ENCODE measurements at places on chromosomes 11 and 22.

- DNase-seq, result no peak
Observed at GRCh38 chr11:14093065-14093464, 130.5 kb downstream of the SPON1 start.

- no peak for DNase-seq
Observed at GRCh38 chr11:48033918-48034341, 53.6 kb downstream of the PTPRJ start.

GRCh38 chr22:20606041-20606783 is 98.8 kb downstream of the MED15 start:
- DNase-seq, result peak; percentile 88

GRCh38 chr11:118106789-118107335 is 20.1 kb upstream of the SMIM35 start:
- DNase-seq, result no peak

DNA sequence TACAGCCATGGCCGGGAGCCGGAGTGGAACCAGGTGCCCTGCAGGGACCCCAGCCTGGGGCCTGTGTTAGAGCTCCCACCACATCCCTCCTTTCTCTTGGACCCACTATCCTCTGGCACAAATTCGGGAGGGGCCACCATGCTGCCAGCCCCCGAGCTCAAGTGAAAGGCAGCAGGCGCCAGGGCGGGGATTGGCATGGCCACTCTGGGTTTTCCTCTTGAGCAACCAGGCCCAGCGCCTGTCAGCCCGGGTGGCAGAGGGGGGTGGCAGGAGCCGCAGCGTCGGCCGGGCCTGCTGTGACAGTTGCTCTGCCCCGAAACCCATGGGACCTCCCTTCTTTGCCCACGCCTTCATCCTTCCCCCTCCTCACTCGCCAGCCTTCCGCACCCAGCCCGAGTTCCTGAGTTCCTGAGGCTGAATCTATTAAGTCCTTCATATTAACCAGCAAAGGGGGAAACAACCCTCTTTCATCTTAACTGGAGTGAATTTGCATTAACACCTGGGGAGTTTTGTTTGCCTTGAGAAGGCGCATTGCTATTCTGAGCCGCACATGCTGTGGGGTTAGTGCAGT is 16.8 kb upstream of the CABP7 start:
- DNase-seq, result no peak

DNA sequence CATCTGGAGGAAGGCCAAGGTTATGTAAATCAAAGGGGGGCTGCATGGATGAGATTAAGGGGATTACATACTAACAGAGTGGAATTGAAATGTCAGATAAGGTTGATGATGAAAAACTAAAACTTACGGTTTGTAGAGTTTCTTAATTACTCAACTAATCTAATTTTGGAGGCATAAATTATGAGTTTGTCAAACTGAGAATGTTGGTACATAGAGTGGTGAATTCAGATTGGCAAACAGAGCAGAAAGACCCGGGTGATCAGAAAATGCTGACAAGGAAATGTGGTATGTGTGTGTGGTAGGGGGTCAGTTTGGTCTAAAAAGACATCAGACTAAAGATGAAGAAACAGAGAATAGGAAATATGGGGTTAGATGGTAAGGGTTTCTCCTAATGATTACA is 11.0 kb downstream of the MS4A6E start:
- DNase-seq, result no peak

- peak; percentile 75 for DNase-seq
Observed at GRCh38 chr11:128548649-128549255, 38.6 kb downstream of the ETS1 start.

DNA sequence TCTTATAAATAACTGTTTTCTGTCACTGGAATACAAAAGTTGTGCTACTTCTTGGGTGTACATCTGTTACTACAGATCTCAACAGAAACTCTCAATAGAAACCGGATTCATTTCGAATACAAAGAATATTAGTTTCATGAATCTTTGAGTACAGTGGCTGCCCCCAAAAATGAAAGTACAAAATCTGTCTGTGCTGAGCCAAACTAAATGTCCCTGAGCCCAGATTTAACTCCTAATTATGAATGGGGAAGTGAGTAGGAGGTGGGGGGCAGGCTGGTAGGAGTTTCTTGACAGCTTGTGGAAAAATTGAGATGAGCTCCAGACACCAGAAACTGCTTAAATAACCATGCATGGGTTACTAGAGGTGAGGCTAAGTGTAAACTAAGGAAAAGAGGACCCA is 41.6 kb downstream of the PITPNB start:
- no peak for DNase-seq
